ENCODE measurements at places on chromosomes 12 and 14.

DNA sequence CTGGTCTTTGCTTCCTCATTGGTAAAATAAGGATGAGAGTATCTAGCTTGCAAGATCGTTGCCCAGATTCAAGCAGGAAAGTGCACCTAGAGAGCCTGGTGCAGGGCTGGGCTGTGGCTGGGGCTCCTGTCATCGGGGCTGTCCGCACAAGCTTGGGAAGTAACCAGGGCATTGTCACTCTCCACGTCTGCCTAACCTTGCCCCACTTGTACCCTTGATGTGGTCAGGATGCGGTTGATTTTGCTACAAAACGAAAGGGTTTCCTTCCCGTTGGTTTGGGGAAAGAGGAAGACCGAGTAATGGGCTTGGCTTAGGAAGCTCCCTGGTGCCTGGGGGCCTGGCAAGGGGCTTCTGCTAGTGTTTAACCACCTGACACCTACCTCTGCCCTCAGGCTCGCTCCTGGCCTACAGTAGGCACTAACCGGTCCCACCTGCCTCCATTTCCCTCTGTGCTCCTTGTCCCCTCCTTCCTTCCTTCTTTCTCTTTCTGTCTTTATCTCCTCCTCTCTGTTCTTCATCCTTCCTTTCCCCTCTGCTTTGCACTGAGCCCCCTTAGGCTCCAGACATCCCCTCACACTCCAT is 21.8 kb downstream of the MVK start:
- DNase-seq: no peak

DNA sequence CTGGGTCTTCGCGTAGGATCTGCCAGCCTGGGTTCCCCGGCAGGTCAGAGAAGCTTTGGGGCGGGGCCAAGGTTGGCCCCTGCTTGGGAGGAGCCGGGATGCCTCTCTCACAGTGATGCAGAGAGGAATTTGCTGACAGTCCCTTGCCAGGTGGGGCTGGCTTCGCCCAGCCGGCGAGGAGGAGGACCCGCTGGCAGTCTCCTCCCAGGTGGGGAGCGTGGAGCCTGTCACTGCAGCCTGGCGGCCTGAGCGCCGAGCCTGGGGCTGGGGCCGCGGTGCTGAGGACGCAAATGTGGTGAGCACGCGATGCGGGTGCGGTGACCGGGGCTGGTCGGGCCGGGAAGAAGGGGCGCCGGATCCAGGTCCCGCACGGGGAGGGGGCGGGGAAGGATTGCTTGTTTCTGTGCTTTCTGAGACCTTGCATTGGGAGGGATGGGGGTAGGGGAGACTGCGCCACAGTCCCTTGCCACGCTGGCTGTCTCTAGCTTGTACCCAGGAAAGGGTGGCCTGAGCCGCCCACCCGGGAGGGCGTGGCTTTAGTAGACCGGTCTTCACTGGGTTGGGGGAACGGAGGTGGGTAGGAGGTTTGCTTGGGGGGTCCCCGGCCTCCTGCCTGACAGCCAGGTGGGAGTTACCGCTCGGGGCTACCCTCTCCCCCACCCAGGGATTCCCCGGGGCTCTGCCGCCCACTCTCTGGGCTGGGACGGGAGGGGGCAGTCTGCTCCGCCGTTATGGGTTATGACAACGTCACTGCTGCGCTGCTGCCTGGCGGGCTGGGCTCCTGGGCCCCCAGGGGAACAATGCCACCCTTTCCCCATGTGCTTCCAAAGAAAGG is at the start of gene TMEM63C:
TMEM63C (plus strand) TSS at position 196 of the 835 bp plus-strand sequence. CDS start 37,016 bp downstream, outside the sequence.
- DNase-seq: peak; percentile 39

DNA sequence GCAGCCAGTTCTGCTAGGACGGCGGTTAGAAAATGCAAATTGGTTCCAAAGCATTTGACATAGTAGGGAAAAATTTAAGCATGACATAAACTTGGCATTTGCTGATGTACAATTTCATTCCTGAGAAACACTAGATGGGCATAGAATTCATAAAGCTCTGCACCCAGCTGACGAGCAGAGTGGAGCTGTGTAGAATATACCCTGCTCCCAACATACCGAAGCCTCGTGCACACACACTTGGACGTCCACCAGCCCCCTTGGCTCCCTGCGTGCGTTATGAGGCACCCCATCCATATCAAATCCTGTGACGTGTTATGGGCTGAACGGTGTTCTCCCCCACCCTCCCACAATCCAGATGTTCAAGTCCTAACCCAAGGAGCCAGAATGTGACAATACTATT is 65.4 kb downstream of the CLMN start:
- DNase-seq: no peak

- DNase-seq: no peak
Observed at GRCh38 chr14:91113829-91114078, at the start of gene DGLUCY. Gene DGLUCY, plus strand, starts transcription at chr14:91114073. Its CDS starts 46,222 bp downstream, at chr14:91160295.

- no peak for DNase-seq
Observed at GRCh38 chr12:63078906-63079305, 72.1 kb downstream of the AVPR1A start.

DNA sequence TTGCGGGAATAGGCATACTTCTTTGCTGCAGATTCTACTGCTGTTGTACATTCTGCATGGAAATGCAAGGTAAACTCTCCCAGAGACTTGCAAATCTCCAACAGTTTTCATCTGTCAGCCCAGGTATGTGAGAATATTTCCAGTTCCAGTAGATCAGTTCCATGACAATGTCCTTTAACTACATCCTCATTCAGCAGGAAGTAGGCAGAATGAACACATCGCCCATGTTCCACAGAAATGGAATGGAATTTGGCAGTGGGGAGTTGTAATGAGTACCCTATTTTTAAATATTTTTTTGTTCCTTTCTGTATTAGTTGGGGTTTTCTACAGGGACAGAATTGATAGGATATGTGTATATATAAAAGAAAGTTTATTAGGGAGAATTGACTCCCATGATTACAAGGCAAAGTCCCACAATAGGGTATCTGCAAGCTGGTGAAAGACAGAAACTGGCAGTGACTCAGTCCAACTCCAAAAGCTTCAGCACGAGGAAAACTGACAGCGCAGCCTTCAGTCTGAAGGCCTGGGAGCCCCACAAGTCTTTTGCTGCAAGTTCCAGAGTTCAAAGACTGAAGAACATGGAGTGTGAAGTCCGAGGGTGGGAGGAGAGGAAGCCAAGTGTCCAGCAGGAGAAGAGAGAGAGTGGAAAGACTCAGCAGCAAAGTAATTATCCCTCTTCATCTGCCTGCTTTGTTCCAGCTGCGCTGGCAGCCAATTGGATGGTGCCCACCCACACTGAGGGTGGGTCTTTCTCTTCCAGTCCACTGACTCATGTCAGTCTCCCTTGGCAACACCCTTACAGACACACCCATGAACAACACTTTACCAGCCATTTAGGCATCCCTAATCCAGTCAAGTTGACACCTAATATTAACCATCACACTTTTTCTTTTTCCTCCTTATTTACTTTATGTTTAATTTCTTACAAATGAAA is 110.4 kb upstream of the SCAF11 start:
- DNase-seq: no peak

DNA sequence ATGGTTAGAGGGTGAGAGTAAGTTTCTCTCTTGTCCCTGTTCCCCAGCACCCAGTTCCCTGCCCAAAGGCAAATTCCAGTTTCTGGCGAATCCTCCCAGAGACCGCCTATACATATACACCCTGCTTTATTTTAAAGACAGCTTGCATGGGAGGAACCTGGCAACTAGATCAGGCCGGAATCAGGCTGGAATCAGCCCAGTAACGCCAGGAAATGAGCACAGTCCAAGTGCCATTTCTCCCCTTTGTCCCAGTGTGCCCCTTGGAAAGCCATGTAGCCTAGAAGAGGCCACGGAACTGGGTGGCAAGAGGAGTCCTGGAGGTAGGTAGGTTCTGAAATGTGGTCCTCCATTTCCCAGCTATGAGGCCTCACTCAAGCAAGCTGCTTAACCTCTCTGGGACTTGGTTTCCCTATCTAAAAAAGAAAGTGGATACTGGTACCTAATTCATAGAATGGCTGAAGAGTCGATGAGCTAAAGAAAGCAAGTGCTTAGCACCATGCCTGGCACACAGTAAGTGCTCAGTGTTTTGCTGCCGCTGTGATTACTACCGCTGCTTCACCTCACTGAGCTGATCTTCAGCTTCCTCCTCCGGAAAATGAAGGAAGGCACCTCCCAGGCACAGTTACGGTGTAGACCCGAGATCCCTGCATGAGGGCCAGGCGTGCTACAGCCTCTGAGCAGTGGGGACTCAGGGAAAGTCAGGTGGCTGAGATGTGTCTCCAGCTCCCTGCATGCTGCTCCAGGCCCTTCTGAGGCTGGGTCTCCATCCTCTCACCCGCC is 36.4 kb downstream of the PITPNM2 start:
- DNase-seq: no peak

- no peak for DNase-seq
Observed at GRCh38 chr12:62581288-62582064, 114.8 kb downstream of the MON2 start.

DNA sequence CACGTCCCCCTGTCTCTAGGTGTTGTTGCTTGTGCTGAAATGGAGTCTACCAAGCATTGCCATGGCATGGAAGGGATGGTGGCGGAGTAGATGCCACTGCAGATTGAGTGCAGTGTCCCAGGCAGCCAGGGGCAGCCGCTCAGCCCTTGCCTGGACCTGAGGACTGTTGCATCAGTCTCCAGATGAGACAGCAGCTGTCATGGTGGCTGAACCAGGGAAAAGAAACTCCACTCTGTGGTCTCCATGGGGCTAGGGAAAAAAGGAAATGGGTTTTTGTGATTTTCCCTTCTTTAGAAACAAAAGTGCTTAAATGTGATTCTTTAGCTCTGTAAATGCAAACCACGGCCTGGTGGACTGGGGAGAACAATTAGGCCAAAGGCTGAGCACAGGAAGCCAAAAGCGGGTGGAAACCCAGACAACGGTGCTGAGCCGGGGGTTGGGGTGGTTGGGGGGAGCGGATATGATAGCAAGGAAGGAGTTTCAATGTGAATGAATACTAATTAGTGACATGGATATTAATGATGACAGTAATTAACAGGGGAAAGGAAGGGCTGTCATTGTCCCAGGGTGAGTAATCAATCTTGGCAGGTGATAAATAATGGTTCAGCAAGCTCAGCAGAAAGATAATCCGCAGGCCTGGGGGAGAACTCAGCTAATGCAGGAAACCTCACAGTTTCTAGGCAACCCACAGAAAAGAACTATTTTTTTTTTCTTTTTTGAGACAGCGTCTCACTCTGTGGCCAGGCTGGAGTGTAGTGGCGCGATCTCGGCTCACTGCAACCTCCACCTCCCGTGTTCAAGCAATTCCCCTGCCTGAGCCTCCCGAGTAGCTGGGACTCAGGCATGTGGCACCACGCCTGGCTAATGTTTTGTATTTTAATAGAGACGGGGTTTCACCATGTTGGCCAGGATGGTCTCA is 442.6 kb downstream of the DPF3 start:
- DNase-seq: peak; percentile 10

DNA sequence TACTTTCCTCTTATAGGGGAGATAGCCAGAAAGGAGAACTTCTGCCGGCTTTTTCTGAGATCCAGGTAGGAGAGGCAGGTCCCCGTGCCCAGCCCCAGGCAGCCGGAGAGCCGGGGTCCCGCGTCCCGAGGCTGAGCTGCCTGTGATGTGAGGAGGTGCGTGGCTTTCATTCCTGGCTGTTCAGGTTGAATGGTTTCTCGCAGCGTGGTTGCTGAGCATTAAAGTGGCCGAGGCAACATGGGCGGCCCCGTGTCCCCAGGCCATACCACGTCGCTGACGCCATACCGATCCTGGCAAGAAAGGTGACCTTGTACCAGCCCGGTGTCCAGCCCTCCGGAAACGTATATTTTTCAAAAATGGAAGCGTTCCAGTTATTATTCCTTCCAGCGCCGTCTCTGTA is 116.7 kb upstream of the MYL2 start:
- DNase-seq: no peak

GRCh38 chr12:115203701-115204100 is 519.7 kb upstream of the TBX3 start:
- DNase-seq: no peak

- DNase-seq: no peak
Observed at GRCh38 chr14:54253195-54253947, 143.4 kb upstream of the CDKN3 start.

DNA sequence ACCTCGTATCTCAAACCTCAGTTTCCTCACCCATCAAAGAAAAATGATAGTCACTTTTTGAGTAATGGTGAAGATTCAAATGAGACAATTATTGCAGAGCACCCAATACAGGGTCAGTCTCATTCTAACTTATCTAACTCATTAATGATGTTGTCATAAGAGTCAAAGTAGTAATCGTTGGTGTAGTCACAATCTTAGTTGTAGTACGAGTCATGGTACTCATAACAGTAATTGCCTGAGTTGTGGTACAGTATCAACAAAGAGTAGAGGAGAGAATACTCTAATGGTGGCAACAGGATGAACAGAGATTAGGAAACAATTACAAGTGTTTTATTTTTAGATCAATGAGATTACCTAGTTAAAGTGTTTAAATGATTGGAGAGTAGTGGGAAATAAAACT is 93.6 kb upstream of the TMTC2 start:
- DNase-seq: no peak

- DNase-seq: no peak
Observed at GRCh38 chr12:47302111-47302671, 222.4 kb upstream of the AMIGO2 start.

- DNase-seq: no peak
Observed at GRCh38 chr12:94163850-94164249, 15.5 kb downstream of the PLXNC1 start.

- DNase-seq: no peak
Observed at GRCh38 chr14:104933746-104934733, 9.4 kb downstream of the PLD4 start.

GRCh38 chr14:54555651-54556050 is 11.3 kb upstream of the SAMD4A start:
- DNase-seq: no peak

- no peak for DNase-seq
Observed at GRCh38 chr14:100684154-100684553, 42.5 kb upstream of the DLK1 start.

DNA sequence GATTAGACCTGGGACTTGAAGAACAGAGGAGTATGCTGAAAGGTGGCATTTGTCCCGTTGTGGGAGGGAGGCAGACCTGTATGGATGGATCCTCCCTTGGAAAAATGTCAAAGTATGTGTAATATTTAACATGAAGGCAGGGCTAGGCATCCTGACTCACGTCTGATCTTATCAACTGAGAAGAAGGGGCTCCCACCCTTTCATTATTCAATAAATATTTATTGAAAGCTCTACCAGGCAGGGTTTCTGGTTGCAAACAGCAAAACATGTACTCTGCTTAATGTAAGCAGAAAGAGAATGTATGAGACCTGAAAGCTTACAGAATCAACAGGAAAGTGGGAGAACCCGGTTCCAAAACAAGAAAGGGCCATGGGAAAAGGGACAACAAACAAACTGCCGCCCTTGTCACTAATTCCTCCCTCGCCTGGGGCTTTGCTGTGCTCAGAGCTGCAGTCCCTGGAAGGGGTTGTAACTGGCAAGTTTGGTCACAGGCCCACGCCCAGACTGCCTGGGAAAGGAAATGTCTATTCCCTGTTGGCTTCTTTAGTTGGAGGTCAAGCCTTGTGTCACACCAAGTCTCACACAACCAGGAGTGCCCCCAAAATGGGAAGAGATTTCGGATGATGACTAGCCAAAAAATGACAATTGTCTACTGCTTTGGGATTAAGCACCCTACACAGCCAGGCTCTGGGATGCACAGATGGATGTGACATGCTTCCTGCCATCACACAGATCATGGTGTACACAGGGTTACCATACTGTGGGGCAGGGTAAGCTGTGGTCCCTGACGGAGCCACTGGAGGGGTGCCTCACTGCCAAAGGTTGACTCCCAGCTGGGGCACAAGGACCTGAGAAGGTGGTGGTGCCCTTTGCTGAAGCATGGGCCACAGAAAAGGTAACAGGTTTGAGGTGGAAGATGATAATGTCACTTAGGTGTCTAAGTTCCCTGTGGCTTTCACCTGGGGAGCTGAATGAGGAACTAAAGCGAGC is 36.8 kb downstream of the RAB35 start:
- DNase-seq: no peak

GRCh38 chr12:110335481-110336045 is 54.5 kb downstream of the ATP2A2 start:
- no peak for DNase-seq

- no peak for DNase-seq
Observed at GRCh38 chr12:109716512-109717389, 3.1 kb downstream of the FAM222A start.

Measured in stimulated activated CD8-positive, alpha-beta memory T cell treated with anti-CD3 and anti-CD28 coated beads, Interleukin-4, amount 100 ng/mL, for 4 hours (primary cell).